Activated naive CD8-positive, alpha-beta T cell treated with anti-CD3 and anti-CD28 coated beads for 36 hours (primary cell): ENCODE measurements at places on chromosomes 6 and 20.

DNA sequence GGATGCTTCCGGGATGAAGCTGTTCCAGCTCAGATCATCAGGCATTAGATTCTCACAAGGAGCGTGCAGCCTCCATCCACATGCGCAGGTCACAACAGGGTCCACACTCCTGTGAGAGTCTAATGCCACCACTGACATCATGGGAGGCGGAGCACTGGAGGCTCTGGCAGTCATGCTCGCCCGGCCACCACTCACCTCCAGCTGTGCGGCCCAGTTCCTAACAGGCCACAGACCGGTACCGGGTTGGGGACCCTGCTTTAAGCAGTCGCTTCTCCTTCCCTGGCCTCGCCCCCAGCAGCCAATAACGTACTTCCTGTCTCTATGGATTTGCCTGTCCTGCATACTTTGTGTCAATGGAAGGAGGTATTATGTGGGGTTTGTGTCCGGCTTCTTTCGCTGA is 236.8 kb downstream of the TAF4 start:
- DNase-seq = no peak

DNA sequence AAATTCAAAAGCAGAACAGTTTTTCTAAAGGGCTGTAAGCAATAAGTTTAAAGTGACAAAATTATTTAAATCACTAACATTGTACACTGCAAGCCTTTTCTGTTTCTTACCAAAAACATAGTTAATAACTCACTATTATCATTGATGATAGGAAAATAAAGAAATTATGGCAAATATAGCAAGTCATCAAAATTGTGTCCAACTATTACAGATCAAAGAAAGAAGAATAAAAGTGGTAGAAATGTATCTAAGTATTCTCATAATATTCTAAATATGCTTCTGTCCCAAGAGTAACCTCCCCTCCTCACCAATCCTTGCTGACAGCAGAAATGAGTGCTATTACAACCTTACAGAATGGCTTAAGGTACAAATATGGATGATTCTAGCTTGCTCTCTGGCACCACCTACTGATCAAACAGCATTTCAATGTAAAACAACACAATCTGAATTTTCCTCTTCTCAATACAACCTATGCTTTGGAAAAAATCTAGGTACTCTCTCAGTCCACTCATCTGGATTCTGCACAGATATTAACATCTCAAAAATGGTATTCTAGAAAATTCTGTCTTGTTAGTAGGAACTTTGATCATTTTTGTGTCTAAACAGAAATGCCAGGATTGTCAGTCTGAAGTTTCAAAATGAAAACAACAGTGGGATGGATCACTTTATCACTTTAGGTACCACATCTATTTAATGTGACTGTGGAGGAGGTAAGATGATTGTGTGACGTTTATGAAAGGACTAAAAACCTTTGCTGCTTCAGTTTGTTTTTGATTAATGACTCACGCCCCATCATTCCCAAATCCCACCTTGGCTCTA is 40.9 kb downstream of the ZFP64 start:
- no peak for DNase-seq

GRCh38 chr6:149387779-149388512 is 12.1 kb upstream of the SUMO4 start:
- no peak for DNase-seq

DNA sequence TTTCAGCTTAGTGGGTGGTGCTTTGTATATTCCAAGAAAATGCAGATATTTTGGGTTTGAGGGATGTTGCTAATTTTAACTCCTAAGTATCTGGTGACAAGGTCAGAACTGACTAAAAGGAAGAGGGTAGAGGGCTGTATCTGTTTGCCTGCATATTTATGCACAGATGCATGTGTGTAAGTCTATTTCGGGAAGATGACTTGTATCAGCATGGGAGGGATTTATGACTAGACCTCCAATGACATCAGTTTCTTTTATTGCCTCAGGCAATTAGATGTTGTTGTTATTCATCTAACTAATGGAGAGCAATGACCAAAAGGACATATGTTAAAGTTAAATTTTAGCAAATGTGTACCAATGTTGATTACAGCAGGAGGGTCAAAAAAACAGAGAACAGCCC is 734.3 kb downstream of the QKI start:
- DNase-seq = no peak

- DNase-seq = no peak
Observed at GRCh38 chr6:39225543-39225942, 3.7 kb downstream of the KCNK5 start.

DNA sequence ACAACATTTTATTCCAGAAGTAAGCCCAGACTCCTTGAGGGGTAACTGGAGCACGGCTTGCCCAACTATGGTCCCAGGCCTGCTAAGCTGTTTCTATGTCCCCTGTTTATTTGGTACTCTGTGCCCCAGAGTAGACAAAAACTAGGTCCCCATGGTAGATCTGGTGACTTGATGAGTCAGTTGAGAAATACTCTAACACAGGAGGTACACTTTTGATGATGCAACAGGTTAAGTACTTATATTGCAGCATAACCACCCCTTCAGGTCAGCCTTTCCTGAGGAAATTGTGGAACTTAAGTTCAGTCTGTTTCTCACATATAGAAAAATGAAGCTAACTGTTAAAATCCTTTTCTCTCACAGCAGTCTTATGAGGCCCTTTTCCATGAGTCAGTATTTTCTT is 19.6 kb downstream of the TTPAL start:
- no peak for DNase-seq

DNA sequence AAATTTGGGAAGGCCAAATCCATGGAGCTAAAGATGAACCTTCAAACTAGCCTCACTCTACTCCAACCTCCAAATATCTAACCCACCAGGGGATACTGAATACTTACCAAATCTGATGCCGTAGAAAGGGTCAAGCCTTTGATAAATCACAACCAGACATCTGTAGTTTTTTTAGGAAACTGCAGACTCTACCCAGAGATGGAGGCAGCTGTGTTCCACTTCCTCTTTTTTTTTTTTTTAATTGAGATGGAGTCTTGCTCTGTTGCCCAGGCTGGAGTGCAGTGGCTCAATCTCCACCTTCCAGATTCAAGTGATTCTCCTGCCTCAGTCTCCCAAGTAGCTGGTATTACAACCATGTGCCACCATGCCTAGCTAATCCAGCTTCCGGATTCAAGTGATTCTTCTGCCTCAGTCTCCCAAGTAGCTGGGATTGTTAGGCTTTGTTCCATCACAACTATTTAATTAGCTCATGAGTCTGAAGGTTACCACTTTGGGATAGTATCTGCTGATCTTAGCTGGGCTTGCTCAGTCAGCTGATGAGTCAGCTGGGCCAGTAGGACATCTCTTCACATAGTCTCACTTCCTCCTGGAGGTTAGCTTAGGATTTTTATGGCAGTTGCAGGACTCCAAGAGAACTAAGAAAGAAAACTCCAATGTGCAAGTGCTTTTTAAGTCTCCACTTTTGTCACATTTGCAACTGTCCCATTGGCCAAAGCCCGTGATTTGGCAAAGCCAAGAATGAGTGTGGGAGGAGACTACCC is 13.3 kb downstream of the FRK start:
- no peak for DNase-seq

GRCh38 chr6:24489881-24490280 is 503 bp upstream of the GPLD1 start:
- DNase-seq = no peak

- no peak for DNase-seq
Observed at GRCh38 chr6:133896344-133896721, 7.4 kb downstream of the TCF21 start.

- no peak for DNase-seq
Observed at GRCh38 chr20:50572938-50573777, 63.0 kb downstream of the PTPN1 start.

DNA sequence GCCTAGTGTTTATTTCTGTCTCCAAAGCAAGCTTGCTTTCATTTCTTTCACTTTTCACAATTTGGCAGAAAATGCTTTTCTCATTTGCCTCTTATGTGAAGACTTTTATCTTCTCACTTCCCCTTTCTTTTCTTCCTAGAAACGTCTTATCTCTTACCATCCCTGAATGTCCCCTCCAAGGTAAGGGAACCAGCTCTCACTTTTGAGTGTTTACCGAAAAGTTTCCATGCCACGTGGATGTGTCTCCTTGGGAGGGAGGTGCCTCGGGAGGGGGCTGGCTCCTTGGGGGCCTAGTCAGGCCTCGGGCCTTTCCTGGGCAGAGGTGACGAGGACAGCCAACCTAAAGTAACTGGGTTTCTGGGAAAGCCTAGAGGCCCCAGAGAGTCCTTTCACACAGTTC is 127.4 kb downstream of the CD24 start:
- no peak for DNase-seq

- no peak for DNase-seq
Observed at GRCh38 chr6:80234401-80234800, 127.9 kb downstream of the BCKDHB start.

DNA sequence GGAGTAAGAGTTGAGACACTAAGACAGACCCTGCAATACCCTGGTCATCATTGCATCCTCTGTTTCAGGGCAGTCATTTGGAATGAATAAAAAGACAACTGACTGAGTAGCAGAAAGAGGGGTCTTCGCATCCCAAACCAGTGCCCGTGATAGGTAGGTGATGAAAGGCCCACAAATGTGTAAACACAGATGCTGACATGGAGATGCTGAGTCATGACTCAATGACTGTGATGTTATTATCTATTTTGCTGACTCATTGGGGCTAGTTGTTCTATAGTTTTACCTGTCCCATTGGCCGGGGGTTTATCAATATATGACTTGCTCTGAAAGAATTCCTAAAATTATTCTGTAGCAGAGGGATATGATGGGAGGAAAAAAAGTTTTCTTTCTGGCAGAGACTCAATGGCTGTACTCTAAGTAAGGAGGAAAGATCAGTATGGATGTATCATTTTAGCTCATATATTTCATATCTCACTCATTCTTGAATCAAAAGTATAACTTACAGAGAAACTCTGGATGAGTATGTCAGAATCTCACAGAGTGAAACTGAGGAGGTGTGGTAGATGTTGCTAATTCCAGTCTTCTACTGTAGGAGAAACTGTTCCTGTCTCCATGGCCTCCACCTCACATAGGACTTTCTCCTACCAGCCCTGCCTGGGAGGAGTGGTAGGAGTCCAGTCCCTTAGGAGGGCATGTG is 119.9 kb upstream of the PREP start:
- no peak for DNase-seq

DNA sequence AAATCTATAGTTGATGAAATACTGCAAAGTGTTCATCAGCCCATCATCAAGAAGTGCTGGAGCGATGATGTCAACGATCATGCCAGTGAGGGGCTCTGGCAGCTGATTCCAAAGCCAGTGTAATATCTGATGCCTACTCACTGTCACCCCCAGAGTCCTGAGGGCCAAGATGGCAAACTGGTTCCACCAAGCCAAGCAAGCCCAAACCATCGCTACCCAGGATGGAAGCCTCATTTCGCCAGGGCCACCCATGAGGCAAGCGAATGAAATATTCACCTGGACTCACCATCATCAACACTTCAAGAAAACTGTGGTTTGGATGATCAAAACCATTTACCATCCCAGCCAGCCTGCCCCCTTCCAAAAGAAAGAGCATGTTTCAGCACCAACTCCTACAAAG is 76.5 kb downstream of the GNAS-AS1 start:
- no peak for DNase-seq

- DNase-seq = no peak
Observed at GRCh38 chr6:51129043-51129442, 310.4 kb downstream of the TFAP2B start.

- no peak for DNase-seq
Observed at GRCh38 chr20:32167552-32167951, 40.0 kb downstream of the PLAGL2 start.

DNA sequence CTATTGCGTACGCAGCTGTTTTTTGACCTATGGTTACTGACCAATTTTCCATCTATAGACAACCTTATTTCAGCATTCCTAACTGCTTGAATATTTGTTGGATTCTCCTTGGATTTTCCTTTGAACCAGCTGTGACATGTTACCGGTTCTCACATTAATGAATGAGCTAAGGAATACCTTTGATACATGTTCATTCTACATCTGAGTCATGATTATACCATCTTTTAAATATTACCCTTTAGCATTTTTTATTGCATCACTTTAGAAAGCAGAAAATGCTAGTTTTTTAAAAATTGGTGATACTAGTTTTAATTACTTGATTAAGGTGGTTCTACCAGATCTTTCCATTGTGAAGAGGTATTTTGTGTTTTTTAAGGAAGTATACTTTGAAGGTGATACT is 1.9 kb upstream of the IGF2R start:
- DNase-seq = no peak

DNA sequence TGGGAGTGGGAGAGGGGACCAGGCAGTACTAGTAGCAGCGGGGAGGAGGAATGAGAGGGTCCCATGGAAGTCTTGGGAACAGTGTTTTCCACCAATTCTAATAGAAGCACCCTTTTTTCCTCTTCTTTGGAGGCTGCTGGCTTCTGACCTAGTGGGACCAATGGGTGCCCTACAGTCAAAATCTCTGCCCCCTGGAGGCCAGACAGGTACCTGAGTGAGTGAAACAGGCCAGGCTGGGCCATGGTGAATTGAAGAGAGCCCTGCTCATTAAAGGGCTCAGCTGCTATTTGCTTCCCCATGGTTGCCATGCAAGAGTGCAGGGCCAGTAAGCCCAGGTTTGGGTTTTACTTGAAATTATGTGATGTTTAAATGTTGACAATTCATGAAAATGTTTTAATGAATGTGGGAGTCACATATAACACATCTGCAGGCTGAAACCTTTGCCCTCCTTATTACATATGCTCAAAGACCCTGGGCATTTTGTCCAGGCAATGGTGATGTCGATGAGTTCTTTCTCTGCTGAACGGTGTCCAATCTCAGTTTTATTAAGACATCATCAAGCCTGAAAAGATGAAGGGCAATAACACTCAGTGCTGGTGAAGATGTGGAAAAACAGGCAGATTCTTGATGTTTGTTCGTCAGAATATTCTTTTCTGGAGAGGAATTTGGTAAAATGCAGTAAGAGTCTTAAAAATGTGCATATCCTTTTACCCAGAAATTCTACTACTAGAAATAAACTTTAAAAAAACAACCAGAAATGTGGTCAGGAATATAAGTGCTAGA is 42.3 kb upstream of the OCSTAMP start:
- DNase-seq = no peak

- no peak for DNase-seq
Observed at GRCh38 chr6:106922626-106923025, 51.9 kb downstream of the CD24 start.

DNA sequence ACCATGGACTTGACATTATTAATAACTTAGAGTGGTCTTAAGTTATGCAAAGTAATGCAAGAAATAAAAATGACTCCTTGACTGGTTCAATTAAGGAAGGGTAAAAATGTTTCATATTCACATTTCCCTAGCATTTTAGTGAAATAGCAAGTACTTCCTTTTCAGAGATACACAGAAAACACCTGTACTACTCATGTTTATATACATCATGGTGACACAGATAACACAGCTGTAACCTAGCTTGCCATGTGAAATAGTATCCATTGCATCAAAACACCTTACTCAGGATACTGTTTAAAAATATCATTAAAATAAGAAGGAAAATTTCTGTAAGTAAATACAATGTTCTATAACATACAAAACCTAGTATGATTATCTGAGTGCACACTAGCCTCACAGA is 102.4 kb downstream of the AHI1 start:
- no peak for DNase-seq
